ENCODE measurements at places on chromosomes 13 and 19.

GRCh38 chr19:29245215-29245614, 32.3 kb upstream of the UQCRFS1 start:
- DNase-seq, result no peak

DNA sequence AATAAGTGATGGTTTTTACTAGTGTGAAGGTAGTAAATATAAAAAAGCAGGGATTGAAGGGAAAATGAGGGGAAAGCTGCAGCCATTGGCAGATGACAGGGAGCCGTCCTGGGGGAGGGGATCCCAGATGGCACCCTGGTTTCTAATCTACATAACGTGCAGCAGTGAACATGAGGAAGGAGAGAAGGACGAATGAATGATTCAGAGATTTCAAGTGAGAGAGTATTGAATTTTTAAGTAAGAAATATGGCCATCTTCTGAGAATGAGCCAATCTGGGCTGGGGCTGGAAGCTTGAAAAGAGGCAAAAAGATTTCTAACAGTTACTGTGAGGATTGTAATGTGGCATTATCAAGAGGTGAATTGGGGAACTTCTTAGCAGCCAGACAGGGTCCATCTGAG, 414.2 kb downstream of the MYO16 start:
- no peak for DNase-seq

DNA sequence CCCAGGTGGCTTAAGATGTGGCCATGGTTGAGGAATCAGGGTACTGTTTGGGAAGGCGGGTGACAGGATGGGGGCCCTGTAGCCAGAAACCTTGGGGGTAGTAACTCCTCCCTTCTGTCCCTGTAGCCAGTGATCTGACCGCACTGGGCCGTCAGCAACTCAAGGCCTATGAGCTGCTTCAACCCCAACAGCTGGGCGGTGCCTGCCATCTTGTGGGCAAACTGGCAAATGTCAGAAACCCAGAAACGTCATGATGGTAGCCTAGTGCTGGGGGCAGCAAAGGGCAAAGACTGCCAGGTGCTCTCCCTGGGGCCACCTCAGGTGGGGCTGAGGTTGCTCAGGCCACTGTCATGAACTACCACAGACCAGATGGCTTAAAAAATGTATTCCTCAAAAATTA, 3.5 kb downstream of the COPE start:
- no peak for DNase-seq

DNA sequence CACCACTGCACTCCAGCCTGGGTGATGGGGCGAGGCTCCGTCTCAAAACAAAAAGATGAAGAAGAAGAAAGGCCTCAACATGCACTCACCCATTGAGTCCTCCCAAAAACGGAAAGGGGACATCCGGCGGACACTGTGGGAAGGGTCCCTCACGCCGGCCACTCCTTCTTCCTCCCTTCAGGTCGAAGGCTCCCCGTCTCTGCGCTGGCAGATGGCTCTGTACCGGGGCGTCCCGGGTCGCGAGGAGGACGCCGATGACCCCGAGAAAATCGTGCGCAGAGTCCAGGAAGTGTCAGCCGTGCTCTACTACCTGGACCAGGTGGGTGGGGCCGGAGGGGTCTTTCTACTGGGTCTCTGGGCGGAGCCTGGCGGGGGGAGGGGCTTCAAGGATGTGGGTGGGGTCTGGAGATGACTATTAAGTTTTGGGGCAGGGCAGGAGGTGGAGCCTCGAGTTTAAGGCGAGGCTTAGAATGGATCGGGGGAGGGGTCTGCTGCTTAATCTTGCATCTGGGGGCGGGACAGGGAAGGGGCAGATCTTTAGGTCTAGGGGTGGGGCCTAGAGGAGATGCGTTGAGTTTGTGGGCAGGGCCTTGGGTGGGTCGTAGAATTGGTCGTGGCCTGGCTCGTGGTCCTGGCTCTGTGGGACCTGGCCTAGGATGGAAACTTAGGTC, 90.2 kb downstream of the MAP4K1 start:
- DNase-seq, result no peak

DNA sequence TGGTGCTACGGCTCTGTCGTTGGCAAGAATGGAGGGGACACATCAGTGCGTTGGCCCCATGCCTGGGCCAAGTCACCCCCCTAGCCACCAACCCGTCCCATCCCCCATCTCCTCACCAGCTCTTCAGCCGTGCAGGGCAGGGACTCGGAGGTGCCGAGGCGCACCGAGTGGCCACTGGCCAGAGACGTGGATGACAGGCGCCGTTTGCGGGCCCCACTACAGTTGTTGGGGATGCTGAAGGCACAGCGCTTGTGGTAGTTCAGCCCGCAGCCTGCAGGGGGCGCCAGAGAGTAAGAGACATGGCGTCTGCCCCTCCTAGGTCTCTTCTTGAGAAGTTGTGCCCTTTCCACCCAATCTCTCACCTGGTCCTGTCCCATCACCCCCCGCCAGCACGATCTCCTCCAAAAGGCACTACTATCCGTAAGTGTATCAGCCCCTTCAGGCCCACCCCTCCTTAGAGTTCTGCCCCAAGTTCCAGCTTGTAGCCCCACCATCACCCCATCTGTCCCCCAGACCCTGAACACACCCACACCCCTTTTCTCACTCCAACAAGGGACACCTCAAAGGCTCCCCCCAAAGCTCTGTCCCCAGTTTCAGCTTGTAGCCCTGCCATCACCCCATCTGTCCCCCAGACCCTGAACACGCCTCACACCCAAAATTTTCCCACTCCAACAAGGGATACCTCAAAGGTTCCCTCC, 12.4 kb downstream of the PRKD2 start:
- peak; percentile 77 for DNase-seq

GRCh38 chr19:19823916-19824315, 2.4 kb upstream of the ZNF506 start:
- DNase-seq, result no peak

- DNase-seq, result no peak
Observed at GRCh38 chr13:90868321-90868920, 479.1 kb upstream of the MIR17HG start.

- no peak for DNase-seq
Observed at GRCh38 chr13:110368408-110368807, 61.3 kb downstream of the COL4A2 start.

DNA sequence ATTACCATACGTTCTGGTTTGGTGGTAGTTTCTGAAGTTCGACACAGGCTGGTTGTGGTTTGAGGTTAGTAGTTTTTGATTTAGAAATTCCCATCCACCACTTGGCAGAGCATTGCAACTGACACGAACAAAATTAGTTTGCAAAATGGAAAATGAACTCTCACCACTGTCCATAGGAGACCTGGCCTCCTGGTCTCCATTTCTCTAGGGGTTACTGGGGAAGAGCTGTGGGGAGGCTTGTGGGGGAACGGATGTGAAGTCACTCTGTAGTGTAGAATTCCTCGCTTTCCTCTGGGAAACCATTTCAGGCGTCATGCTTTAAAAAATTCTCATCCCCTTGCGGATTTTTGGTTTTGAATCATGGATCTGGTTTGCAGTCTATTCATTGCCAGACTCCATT, 321.5 kb upstream of the MAB21L1 start:
- DNase-seq, result no peak

- DNase-seq, result no peak
Observed at GRCh38 chr13:52887165-52887564, 38.7 kb upstream of the PCDH8 start.

DNA sequence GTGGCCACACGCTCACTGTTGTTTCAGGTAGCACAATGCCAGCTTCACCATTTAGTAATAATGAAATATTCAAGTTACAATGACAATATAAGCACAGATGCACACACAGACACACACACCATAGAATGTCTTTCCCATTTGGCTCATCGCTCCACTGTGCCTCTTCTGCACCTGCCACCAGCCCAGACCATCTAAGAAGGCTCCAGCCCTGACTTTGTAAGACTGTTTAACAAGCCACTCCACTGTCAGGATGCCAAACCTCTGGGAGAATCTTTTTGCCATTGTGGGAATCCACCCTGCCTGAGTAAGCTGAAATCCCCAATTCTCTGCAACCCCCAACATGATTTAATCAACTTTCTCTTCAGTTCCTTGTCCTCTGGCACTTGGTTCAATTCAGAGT, 60.6 kb downstream of the LHFPL6 start:
- no peak for DNase-seq

DNA sequence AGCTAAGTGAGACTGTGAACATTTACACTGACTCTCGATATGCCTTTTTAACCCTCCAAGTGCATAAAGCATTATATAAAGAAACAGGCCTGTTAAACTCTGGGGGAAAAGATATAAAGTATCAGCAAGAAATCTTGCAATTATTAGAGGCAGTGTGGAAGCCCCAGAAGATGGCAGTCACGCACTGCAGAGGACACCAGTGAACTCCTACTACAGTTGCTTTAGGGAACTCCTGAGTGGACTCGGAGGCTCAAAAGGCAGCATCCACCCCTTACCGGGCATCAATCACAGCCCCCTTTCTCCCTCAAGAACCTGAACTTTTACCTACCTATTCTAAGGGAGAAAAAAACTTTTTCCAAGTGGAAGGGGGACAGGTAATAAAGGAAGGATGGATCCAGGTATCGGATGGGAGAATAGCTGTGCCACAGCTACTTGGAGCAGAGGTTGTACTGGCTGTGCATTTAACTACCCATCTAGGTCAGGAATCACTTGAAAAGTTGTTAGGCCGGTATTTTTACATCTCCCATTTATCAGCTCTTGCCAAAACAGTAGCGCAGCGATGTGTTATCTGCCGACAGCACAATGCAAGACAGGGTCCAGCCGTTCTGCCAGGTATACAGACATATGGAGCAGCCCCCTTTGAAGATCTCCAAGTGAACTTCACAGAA, 80.1 kb downstream of the ZNF486 start:
- DNase-seq, result peak; percentile 4

- peak; percentile 51 for DNase-seq
Observed at GRCh38 chr19:18340190-18340989, at the start of gene PGPEP1. PGPEP1 (plus strand) TSS chr19:18340598; CDS start chr19:18340682, 84 bp downstream.

- no peak for DNase-seq
Observed at GRCh38 chr19:13817018-13817614, 21.9 kb downstream of the ZSWIM4 start.

GRCh38 chr13:107099661-107100060, 531.7 kb upstream of the ARGLU1 start:
- no peak for DNase-seq

- DNase-seq, result no peak
Observed at GRCh38 chr13:81283062-81283461, 942.1 kb upstream of the SPRY2 start.

GRCh38 chr13:98557937-98558792, 18.7 kb downstream of the STK24 start:
- DNase-seq, result no peak

DNA sequence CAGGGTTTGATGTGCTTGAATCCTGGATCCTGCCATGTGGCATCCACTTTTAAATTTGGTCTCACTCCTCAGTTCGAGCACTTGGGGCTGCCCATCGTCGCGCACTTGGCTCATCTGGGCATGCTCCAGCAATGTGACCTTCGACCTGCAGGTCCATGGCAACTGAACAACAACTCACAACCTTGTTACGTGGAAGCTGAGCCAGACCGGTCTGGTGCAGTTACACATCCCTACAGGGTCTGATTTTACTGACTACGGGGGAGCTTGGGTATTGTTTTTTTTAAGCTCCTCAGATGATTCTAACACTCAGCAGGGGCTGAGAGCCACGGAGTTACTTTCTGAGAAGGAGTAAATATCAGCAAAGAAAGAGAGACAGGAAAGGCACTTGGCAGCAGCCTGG, 769.6 kb downstream of the UQCRFS1 start:
- DNase-seq, result no peak

DNA sequence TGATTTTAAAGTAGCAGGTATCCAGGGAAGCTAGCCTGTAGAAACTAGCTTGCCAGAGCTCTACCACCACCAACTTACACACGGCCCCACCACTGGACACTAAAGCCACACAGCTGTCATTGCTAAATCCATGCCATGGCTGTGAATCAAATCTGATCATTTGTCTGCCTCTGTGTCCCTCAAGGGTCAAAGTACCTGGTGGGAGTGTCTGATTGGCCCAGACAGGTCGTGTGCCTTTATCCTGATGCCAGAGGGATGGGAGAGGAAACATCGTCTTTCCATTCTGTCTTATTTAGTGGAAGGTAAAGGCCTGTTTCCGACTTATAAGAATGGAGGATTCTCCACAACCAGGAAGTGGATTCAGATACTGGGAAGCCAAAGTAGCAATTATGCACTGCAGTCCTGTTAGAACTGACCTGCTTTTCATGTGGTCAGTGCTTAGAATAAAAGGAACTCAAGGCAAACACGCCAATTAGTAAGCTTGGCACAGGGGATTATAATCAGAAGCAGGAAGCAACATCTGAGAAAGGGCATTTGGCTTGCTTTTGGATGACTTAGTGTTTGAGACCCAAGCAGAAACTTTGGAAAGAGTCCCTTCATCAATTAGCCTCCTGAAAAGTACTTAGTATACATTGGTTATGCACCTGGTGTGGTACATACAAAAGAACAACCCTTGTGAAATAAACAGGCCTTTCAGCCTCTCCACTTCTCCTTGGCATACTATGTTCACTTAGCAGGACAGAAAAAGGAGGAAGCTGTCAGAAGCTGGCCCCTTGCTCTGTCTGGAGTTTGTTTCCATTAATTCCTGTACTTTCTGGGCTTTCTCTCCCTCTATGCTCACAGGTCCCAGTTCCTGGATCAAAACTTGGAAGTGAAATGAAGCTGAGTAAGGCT, 192.4 kb downstream of the NUFIP1 start:
- no peak for DNase-seq

DNA sequence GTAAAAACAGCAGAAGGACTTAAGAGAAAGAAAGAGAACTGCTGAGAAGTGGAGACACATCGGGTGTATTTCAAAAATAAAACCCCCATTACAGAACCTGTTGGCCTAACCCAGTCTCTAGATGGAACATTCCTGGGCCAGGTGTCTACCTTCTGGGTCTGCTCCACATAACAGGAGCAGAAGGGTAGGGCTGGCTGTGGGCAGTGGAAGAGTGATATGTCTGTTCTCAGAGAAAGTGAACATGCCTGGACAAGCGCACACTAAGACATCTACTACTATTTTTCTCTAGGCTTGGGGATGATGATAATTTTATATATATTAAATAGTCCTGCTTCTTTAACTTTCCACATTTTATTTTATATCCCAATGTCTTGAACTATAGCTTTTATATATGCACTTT, 267.1 kb downstream of the TBC1D4 start:
- DNase-seq, result no peak

- DNase-seq, result no peak
Observed at GRCh38 chr19:3358689-3359014, 7.7 kb upstream of the NFIC start.

DNA sequence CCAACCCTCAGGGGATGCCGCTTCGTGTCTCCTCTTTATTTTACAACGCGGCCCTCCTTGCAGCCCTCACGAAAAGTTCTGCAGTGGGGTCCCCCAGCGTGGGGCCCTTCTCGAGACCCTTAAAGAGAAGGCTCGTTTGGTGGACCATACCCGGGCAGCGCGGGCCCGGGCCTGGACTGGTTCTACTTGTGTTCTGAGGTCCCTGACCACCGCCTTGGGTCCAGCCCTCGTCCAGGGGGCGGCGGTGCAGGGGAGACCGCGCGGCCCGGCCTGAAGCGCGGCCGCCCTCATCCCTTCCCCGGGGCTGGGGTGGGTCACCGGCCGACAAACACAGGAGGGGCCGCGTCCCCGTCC, 400 bp upstream of the SERP2 start:
- DNase-seq, result no peak

DNA sequence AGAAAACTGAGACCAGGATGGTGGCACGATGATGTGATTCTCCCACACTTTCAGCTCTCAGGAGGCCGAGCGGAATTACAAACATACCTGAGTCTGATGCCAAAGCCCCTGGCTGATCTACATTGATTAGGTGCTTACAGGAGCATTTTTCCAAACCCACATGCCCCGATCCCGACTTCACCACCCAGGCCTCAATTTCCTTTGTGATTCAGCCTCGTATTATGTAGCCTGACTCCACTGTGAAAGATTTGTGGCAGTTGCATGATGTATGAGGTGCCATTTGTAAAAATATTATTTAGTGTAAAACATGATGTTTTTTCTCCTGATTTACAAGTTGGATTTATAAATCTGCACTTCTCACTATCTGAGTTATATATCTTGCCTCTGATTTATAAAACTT, 118.0 kb downstream of the TSHZ3 start:
- no peak for DNase-seq
